ENCODE measurements at places on chromosomes 7 and 10. TPM values are rescaled to one million over a fixed set of nuclear protein-coding genes. Genes with fewer than 3 reads are reported as not detected.

DNA sequence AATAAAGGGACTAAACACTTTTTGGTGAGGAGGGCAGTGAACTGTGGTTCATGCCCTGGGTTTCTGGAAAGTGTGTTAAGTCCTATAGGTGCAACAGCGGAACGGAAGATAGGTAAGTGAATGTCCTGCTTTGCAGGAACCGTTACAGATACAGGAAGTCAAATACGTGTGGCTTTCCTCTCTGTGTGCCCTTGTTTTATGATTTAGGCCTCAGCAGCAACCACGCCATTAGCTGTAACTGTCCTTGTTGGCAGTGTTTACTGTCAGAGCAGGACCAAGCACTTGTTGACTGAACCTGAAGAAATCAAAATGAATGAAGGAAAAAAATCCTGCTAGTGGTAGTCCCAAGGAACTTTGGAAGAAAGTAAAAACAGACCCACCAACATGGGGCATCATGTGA lies 150.3 kb downstream of the PIP4K2A start:
- DNase-seq = no peak

GRCh38 chr7:28531291-28531690 lies 119.0 kb downstream of the CREB5 start:
- no peak for DNase-seq

- DNase-seq = no peak
Measured at GRCh38 chr10:79431428-79431827, 14.0 kb downstream of the ZCCHC24 start.

GRCh38 chr7:113796557-113796956 lies 122.3 kb downstream of the PPP1R3A start:
- no peak for DNase-seq

GRCh38 chr10:111281516-111281915 lies 204.7 kb downstream of the ADRA2A start:
- no peak for DNase-seq

DNA sequence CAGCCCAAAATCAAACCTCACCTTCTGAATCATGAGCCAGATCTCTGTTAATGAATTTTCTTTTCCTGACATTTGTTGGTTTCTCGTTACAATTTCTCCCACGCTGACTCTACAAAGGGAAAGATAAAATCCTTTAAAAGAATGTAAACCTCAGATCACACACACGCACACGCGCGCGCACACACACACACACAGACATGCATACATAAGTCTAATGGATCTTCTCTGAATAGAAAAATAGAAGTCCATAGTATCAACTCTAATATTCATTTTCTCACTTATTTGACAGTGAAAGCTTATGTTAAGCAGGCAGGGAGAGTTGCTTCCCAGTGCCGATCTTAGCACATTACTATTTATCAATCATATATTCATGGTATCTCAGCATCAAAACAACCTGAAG lies 1.4 kb downstream of the ETV1 start:
- DNase-seq = no peak

DNA sequence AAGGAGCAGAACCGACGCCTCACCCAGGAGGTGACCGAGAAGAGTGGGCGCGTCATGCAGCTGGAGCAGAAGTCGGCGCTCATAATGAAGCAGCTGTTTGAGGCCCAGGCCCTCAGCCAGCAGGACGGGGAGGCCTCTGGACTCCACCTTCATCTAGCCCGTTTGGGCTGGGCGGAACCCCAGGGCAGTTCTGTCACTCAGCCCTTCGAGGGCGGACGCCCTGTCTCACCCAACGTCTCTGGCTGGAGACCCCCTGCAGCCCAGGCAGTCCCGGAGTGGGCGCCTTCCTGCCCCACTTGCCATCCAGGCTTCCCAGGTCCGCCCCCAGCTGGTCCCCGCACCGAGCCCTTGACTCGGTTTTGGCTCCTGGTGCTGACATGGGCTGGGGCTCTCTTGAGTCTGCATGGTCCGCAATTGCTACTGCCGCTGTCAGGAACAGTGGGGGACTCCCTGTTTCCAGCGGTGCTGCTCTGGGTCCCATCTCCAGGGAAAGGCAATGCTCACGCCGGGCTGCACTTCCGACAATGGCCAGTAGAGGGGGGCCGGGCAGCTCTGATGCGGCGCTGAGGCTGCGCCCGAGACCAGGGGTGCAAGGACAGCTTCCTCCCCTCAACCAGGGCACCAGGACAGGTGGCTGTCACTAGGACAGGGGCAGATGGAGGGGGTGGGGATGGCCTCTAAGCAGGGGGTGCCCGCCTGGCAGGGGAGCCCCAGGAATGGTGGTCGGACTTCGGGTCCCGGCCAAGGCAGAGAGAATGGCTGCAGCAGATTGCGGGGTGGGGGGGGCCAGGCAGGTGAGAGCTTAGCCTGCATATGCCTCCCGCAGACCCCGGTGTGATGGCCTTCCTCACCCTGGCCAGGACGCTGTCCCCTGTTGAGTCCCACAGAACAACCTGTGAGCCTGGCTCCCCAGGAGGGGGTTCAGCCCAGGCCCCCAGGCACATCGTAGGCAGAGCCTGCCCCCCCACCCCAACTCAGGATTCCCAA lies 71.2 kb upstream of the KCTD7 start:
- peak; percentile 78 for DNase-seq

- DNase-seq = no peak
Measured at GRCh38 chr10:116888380-116889055, 39.2 kb downstream of the ENO4 start.

DNA sequence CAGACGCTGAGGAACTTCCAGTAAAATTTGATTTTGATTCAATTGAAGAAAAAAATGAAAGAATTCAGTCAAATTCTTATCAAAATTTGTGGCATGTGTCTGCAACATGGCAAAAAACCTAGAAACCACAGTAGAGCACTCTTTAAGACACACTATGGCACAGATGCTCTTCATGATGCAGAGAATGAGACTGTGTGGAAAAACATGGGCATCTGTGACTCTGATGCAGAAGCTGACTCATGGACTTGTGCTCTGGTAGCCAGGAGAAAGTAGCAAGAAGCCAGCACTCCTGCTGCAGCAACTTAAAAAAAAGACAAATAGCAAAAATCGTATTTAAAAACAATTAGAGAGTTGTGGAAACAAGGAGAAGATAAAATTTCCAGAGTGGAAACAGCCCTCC lies 8.9 kb upstream of the KCNK18 start:
- no peak for DNase-seq

DNA sequence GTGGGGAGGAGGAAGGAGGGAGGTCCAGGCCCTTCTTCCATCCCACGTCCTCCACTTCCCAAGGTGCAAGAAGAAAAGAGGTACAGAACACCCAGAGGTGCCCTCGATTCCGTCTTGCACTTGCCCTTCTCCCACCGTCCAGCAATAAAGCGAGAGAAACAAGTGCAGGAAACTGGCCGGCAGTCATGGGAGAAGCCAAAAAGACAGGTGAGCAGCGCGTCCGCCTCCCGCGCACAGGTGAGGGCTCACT lies 1.3 kb downstream of the C10orf95 start:
- DNase-seq = no peak

Gene UTF1
- total RNA-seq = not detected

Gene SYT15B
- 0.19 TPM for total RNA-seq

Gene IRF5
- total RNA-seq = 22.9 TPM

Gene IDI2
- not detected for total RNA-seq

Gene CPVL
- total RNA-seq = not detected

Gene RAB19
- total RNA-seq = 13.3 TPM

Gene LFNG
- 33.1 TPM for total RNA-seq

Data from activated CD4-positive, alpha-beta memory T cell treated with anti-CD3 and anti-CD28 coated beads for 36 hours (primary cell).